Right ventricle myocardium inferior (tissue), 1 donor: ENCODE measurements at places on chromosomes 4 and X. TPM values are rescaled to one million over a fixed set of nuclear protein-coding genes. Genes with fewer than 3 reads are reported as not detected.

DNA sequence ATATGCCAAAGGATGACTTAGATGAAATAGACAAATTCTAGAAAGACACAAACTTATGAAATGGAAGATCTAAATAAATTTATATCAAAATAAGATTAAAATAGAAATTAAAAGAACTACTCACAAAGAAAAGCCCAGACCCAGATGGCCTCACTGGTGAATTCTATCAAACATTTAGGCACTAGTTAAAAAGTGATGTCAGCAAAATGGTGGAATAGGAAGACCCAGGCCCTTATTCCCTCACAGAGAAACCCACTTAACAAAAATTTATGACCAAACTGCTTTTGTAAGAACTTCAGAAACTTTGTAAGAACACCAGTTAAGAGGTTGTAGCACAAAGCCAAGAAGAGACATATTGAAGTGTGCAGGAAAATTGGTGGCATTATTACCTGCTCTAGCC lies 129.5 kb downstream of the GATB start:
- DNase-seq: no peak

DNA sequence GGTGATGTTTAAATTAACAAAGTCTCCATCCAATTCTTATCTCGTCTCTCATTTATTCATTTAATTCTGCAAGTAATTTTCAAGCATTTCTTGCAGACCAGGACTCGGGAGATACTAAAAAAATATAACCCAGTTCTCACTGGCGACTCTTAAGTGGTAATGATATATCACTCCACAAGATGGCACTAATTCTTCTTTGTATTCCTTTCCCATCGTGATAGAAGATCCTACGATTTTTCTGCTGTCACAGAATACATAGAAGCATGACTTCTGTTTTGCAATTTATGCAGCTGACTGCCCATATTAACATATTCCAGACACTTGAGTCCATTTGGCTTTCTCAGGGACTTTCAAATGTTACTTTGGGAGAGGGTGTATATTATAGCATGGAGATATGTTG lies 64.0 kb upstream of the FGF13 start:
- no peak for DNase-seq

- no peak for DNase-seq
Measured at GRCh38 chrX:69119122-69119521, 46.1 kb downstream of the PJA1 start.

DNA sequence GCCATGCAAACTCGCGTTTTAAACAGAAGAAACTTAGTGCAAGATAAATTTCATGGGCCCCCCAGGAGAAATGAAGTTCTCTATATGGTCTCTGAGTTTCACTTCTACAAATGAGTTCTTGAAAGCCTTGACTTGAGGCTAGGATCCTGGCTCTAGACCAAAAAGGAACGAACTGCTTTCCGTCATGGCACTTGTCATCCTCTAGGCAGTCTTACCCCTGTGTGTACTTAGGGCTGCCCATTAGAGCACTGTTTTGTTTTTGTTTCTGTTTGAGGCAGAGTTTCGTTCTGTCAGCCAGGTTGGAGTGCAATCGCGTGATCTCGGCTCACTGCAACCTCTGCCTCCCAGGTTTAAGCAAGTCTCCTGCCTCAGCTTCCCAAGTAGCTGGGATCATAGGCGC lies 29.0 kb downstream of the RNF4 start:
- DNase-seq: no peak

DNA sequence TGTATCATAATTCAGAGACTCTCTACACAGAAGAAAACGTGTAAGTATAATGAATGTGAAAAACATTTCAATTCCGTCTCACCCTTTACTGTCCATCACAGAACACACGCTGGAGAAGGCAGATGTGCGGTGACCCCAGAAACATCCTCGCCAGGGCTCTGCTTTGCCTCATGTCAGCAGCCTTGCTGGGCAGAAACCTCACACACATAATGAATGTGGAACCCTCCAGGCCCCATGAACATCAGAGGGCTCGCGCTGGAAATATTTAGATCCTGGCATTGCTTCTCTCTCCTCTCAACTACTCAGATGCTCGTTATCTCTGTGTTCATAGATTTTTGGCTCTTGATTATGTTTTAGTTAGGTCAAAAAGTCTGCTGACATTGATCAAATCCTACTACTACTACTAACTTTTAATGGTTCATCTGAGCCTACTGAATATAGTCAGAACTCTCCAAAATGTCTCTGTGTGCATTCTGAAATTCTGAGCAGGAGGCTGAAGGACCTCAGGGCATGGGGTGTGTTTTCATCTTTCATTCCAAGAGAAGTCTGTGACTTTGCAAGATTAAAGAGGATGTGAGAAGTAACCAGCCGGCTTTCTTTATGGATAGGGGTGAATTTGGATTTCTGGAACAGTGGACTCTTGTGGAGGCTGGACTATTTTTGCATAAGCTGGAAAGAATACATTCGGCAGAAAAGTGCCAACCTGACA lies 27.0 kb downstream of the SMIM43 start:
- DNase-seq: no peak

DNA sequence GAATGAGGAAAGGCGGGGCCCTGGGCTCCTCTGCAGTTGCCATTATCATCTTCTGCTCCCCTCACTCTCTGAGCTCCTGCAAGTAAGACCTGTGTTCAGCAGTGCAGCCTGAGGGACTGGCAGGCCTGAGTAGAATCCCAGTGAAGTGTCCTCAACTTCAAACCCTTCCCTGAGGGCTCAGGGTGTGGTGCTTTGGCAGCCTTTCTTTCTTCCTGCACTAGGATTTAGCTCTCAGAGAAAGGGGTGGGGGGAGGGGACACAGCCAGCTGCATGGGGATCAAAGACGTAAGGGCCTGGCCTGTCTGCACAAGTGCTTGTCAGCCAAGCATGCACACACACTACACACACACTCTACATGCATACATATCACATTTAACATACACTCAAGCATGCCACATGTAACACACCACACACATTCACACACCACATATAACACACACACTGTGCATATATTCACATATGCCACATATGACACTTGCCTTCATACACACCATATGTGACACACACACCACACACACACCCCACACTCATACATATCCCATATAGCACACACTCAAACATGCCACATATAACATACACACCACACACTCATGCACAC lies 223.4 kb upstream of the RPL34 start:
- no peak for DNase-seq

The GYPA gene
- not detected for total RNA-seq

The FAM3A gene
- total RNA-seq: 62.1 TPM

The BCAP31 gene
- 98.5 TPM for total RNA-seq

The SGCB gene
- total RNA-seq: 80.4 TPM
